OCI-LY7 (cell line): ENCODE measurements at places on chromosomes 4 and X. TPM values are rescaled to one million over a fixed set of nuclear protein-coding genes. Genes with fewer than 3 reads are reported as not detected.

DNA sequence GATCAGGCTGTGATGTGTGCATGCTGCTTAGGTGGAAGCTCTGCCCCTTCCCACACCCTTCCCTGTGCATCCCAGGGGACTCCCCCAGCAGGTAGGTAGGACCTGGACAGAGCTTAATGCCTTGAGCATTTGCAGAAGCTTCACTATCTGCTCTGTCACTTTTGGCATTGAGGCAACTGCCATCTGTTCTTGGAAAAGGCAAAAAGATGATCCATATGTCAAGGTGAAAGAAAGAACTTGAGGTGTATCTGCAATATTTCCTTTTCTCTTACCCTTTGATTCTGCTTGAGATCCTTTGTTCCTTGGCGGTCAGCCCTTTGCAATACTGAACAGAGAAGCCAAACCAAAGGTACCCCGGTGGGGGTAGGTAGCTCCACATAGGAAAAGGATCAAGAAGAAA is 37.1 kb upstream of the TBC1D9 start:
- DNase-seq, result no peak

DNA sequence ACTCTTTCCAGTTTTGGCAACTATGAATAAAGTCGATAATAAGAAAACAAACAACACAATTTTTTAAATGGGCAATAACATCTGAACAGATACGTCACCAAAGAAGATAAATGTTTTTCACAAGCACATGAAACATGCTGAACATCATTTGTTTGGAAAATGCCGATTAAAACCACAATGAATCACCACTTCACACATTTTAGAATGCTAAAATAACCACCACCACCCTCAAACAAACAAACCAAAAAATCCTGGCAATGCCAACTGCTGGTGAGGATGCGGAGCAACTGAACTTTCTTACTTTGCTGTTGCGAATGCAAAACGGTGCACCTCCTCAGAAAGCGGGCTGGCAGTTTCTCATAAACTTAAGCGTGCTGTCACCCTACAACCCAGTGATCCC is 115.9 kb downstream of the NSUN7 start:
- DNase-seq, result no peak

DNA sequence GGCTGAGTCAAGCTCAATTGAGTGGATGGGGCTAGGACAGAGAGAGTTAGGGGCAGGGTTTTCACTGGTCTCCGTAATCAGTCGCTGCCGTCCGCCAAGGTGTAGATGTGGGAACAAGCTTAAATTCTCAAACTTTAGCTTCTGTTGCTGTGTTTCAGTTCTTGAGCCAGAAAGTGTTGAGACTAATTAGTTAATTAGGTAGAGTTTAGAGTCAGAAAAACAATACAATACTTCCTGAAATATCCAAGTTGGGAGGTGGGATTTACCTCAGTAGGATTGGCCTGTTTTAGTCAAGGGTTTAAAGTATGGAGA is 1.1 kb upstream of the UBE2D3 start:
- DNase-seq, result no peak

DNA sequence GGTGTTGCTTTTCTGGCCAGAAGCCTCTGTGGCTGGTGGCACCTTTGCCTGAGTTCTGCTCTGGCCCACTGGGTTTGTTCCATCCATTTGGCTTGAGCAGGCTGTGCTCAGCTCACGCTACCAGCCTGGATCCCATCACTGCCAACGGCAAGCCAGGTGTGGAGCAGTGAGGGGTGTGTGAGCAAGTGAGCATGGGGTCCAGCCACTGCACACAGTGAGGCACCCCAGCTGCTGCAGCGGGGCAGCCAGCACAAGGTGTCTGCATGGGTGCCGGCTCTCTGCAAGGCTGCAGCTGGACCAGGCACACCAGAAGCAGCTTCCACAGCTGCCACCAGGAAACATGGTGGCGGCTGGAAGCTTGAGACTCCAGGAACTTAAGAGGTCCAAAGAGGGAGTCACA is 46.8 kb downstream of the ARAP2 start:
- no peak for DNase-seq

GRCh38 chr4:9608300-9608699 is 164.1 kb downstream of the DEFB131A start:
- peak; percentile 5 for DNase-seq

GRCh38 chrX:101803451-101803850 is 128.4 kb downstream of the ZMAT1 start:
- no peak for DNase-seq

DNA sequence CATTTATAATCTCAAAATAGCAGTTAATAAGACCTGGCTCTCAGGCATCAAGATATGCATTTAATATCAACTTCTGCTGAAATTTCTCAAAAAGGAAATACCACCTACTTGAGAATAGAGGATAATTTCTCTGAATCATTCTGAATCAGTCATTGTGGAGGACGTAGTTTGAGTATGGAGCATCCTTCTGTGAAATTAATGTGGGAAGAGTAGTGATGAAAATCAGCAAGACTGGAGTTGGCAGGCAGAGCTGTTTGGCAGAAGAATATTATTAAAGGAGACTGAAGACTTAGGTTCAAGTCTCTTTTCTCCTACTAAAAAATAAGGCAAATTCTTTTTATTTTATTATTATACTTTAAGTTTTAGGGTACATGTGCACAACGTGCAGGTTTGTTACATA is 325.6 kb upstream of the ATOH1 start:
- no peak for DNase-seq

DNA sequence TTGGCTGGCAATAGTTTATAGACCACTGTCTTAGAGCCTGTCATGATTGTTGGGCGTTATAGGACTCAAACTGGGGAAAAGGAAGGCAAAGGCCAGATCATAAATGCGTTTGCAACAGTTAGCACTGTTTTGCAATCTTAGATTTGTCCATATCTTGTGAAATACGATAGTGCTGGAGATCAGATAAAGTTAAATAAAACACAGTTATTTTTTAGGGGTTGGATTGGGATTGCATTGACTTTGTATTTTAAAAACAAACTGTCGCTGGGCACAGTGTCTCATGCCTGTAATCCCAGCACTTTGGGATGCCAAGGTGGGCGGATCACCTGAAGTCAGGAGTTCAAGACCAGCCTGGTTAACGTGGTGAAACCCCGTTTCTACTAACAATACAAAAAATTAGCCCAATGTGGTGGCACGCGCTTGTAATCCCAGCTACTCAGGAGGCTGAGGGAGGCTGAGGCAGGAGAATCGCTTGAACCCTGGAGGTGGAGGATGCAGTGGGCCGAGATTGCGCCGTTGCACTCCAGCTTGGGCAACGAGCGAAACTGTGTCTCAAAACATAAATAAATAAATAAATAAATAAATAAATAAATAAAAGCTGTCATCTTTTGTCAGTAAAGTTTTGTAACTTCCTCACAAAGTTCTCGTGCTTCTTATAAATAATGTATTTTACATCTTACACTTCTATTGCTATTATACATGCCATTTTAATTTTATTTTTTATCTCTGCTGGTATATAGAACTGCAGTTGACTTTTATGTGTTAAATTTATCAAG is 117.2 kb downstream of the KDM6A start:
- no peak for DNase-seq

- no peak for DNase-seq
Observed at GRCh38 chrX:32896088-32896487, 315.3 kb downstream of the DMD start.

- no peak for DNase-seq
Observed at GRCh38 chr4:73221734-73222133, 36.9 kb downstream of the ANKRD17 start.

GRCh38 chrX:65528705-65529340 is 5.8 kb downstream of the LAS1L start:
- peak; percentile 42 for DNase-seq

GRCh38 chr4:42452823-42453222 is 55.5 kb downstream of the SHISA3 start:
- DNase-seq, result no peak

DNA sequence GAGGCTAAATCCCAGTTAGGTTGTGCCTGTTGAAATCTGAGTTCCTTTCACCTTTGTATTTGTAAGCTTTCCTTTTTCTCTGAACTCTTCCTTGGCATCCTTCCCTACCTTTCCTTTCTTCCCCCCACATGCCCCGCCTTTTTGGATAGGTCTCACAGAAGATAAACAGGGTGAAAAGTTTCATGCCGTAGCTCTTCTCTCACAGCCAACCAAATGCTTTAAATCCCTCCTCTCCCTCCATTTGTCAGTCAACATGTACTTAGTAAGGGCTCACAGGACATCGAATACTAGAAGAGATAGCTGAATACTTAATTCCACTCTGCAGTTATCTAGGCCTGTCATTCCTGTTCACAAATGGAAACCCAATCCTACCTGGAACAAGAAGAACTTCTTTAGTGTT is 107.1 kb upstream of the BMPR1B start:
- no peak for DNase-seq

DNA sequence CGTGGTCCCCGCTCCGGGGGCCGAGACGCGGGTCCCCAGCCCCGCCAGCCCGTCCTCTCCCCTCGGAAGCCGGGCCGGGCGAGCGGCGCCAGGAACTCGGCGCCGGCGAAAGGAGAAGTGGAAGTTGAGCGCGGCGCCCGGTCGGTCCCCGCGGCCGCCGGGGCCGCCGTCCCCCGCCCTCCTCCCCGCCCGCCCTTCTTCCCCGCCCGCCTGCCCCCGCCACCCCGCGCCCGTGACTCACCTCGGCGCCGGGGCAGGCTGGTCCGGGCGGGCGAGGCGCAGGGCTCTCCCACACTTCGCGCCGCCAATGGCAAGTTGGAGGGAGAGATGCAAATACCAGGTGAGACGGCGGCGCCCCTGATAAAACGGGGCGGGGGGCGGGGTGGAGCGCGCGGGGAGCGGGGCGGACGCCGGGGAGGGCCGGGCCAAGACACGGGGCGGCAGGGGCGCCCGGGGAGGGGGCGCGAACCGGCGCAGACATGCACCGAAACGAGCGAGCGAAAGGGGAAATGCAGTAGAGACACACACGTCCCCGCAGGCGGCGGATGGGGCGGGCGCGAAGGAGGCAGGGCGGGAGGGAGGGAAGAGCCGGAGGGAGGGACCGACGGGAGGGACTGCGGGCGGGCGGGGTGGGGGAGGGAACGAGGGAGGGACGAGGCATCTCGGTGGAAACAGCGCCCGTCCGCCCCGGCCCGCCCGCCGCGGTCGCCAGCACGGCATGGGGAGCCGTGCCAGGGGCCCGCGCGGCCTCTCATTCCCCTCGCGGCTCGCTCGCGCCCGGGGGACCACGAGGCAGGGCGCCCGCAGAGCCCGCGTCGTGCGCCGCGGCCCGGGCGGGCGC is at the start of gene ELF4:
Gene ELF4, minus strand, starts transcription at position 119 of the 841 bp plus-strand sequence. CDS start 29,167 bp downstream, outside the sequence.
- peak; percentile 64 for DNase-seq

GRCh38 chrX:153897899-153898298 is 6.6 kb upstream of the AVPR2 start:
- DNase-seq, result no peak

GRCh38 chrX:40174001-40174853 is 76.5 kb upstream of the BCOR start:
- DNase-seq, result peak; percentile 71

FRMPD4 gene
- not detected in 2 replicates for total RNA-seq

LRP2BP gene
- total RNA-seq, result 1.0 and 1.4 TPM in 2 replicates

ATP8A1 gene
- 141 and 149 TPM in 2 replicates for total RNA-seq

CT45A9 gene
- not detected in 2 replicates for total RNA-seq

GPR143 gene
- total RNA-seq, result not detected in 2 replicates

KLHL5 gene
- total RNA-seq, result 59.8 and 69.8 TPM in 2 replicates
